Central memory CD4-positive, alpha-beta T cell (primary cell): ENCODE measurements at places on chromosomes 12 and 14.

DNA sequence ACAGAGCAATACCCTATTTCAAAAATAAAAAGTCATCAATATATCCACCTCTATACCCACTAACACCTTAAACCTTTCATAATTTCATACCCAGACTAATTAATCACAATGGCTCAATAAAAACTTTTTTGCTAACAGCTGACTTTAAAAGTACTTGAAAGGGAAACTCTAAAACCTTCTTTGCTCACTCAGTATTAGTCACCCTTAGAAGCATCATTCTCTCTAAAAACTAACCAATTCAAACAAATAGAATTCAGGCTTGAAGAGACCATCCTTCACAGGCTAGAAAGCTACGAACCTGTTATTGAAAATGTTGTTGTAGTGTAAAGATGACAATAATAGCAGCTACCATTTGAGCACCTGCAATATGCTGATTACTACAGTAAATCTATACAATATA lies 37.2 kb downstream of the HECTD1 start:
- no peak for DNase-seq

- no peak for DNase-seq
Observed at GRCh38 chr12:72250346-72250745, 21.8 kb upstream of the TRHDE start.

DNA sequence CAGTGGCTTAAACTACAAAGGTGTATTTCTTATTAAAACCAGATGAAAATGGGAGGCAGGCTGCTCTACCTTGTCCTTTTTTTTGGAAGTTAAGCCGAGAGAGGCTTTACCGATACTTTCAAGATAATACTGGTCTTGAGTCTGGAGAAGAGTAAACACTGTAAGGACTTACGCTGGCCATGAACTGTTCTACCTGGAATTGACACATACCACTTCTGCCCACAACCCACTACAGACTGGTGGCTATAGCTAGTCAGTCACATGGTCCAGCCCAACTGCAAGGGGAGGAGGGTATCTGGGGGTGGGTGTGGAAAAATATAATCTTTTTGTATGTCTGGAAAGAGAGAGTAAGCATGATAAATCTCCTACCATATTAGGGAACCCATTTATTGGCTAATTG lies 4.4 kb upstream of the FUT8 start:
- DNase-seq: no peak

DNA sequence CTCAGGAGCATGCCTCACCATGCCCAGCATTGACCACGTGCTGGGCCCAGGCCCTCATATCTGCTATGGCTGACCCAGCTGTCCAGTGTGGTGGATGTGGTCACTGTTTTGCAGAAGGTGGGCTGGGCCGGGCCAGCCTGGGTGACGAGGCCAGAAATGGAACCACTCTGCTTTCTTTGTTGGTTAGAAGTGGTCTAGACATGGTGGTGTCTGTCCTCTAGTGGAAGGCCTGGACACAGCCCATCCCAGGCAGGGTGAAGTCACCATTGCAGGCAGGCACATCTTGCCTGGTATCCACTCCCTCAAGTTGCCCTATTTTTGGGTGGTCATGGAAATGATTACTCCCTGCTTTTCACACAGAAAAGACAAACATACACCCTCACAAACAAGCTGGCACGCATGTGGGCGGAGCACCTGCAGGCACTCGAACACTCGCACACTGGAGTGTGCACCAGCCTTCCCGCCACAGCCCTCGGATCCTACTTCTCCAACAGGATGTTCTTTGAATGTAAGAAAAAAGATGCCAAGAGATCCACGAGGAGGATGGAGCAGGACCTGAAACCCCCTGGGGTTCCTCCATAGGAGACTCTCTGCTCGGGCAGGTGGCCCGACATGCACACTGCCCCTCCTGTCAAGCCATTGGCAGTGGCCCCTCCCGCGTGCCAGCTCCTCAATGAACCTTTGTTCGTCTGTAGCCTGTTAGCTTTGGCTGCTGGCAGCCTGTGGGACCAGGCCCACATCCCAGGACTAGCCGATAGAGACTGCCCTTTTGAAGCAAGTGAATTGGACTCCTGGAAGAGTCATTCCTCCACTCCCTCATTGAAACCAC lies 38.4 kb downstream of the MLXIP start:
- DNase-seq: no peak

- no peak for DNase-seq
Observed at GRCh38 chr12:26317942-26318575, 122.7 kb downstream of the SSPN start.

DNA sequence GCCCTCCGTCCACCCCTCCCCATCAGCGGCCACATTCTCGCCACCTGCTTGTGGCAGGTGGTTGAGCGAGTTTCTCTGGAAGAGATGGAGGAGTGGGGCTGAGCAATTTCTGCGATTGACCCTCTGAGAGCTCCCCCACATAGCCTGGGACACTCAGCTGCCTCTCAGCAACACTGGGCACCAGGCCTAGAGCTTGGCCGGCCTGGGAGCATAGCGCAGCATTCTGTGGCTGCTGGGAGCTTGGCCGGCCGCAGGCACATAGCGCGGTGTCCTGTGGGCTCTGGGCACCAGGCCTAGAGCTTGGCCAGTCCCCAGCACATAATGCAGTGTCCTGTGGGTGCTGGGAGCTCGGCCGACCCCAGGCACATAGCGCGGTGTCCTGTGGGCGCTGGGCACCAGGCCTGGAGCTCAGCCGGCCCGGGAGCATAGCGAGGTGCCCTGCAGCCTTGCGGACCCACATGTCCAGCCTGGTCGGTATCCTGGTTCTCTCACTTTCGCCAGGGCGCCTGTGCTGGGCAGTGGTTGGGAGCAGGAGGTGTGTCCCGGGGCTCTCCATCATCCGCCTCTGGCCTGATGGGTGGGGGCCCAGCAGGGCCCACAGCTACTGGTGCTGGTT lies 43.8 kb downstream of the LRCOL1 start:
- DNase-seq: no peak

DNA sequence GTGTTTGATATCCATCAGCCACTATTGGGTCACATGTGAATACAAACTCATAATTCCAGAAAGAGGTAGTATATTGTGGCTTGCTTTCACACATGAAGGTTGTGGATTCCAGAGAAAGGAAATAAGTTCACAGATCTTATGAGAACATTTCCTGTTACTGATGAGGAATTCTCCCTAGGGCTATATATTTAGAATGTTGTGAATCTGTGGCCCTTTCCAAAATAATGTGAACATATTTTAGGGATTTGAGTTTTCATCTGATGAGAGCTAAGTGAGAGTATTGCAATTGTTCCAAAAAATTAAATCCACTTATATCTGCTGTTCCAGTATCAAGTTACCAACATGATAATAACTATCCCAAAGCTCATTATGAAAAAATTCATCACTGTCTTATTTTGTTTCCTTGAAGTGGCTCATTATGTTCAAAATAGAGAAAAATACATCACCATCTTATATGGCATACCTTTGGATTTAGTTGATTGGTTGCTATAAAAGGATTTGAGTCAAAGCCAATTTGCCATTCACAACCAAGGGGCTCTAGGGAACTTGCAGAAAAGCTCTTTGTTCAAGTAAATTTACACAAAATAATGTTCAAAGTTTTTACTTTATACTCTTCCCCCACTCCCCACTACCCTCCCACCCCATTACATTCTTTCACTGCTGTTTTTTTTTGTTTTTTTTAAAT lies 76.3 kb downstream of the MYRFL start:
- no peak for DNase-seq

DNA sequence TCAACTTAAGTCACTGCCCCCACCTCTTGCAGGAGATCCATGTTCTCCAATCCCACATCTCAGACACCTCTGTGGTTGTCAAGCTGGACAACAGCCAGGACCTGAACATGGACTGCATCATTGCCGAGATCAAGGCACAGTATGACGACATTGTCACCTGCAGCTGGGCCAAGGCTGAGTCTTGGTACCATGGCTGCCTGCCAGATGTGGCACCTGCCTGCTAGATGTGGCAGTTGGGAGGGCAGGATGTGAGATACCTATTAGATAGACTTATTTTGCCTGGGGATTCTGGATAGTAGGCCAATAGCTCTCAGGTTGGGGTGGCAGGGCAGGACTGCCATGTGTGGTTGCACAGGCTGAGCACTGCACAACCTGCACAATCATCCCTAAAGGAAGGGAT lies 7.9 kb upstream of the KRT86 start:
- DNase-seq: no peak

- no peak for DNase-seq
Observed at GRCh38 chr14:104105071-104105821, 19.7 kb downstream of the ASPG start.

- no peak for DNase-seq
Observed at GRCh38 chr14:81691931-81692330, 158.3 kb upstream of the SEL1L start.

DNA sequence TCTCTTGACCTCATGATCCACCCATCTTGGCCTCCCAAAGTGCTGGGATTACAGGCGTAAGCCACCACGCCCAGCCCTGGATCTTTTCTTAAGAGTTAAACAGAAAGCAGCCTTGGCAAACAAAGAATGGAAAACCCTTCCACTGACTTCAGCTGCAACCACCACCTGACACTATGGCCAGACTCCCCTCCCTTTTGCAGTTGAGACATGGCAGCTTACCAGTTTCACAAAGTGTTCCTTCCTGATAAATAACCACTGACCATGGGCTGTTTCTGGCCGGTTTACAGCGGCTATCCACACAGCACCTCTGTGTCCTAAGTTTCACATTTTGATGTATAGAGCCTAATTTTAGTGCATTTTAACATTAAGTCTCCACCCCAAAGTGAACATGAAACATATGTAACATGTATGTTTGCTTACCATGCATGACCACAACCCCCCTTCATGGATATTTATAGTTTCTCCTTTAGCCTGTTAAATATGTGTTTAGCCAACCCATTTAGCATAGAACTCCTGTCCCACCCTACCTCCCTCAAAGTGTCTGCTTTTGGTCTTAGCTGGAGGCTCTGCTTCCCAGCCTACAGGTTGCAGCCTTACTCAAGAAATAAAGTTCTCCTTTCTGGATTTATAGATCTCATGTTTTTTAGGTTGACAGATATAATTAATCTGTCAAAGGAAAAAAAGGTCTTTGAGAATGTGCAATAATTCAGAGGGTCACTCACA lies 32.7 kb upstream of the RAB21 start:
- no peak for DNase-seq

- DNase-seq: no peak
Observed at GRCh38 chr12:107351109-107351508, 257.8 kb upstream of the CRY1 start.

DNA sequence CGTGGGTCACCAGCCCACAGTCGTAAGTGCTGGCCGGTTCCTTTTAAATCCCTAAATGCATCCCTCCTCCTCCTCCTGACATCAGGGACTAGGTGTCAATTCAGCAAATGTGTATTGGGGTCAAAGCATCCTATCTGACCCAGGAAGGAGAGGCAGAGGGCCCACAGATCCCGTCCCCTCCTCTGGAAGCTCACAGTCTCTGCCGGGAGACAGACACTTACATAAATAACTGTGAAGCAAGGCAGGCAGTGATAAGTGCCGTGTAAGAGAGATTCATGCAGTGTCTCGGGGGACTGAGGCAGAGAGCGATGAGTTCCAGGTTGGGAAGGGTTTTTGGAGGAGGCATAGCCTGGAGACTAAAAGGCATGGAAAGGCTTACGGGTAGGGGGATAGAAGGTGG lies 44.1 kb downstream of the HRK start:
- DNase-seq: no peak

- no peak for DNase-seq
Observed at GRCh38 chr12:52260361-52261207, 13.9 kb upstream of the KRT86 start.

DNA sequence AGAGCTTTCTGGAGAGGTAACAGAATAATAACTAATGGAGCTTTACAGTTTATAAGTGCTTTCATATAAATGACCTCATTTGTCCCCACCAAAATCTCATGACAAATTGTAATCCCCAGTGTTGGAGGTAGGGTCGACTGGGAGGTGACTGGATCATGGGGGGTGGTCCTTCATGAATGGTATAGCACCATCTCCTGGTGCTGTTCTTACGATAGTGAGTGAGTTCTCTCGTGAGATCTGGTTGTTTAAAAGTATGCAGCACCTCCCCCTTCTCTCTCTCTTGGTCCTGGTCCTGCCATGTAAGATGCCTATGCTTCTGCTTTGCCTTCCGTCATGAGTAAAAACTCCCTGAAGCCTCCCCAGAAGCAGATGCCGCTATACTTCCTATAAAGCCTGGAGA lies 423.3 kb upstream of the GARIN6 start:
- no peak for DNase-seq

DNA sequence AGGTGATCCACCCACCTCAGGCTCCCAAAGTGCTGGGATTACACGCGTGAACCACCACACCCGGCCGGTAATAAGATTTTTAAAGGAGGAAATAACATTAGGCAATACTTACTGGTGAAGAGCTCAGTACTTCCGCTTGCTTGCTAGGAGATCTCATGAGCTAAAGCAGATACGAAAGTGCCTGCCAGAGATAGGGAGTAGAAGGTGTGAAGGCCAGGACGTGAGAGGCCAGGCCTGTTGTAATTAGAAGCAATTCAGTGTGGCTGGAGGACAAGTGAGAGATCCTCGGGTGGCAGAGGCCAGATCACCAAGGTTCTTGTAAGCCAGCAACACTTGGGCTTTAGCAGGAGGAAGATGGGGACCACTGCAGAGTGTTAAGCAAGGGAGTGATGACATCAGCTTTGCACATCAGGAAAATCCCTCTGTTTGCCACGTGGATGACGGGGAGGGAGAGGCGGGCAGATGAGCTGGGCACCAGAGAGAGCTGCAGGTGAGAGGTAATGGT lies 7.6 kb downstream of the TECPR2 start:
- DNase-seq: no peak

- peak; percentile 39 for DNase-seq
Observed at GRCh38 chr12:103441437-103442181, 54.2 kb downstream of the C12orf42 start.

DNA sequence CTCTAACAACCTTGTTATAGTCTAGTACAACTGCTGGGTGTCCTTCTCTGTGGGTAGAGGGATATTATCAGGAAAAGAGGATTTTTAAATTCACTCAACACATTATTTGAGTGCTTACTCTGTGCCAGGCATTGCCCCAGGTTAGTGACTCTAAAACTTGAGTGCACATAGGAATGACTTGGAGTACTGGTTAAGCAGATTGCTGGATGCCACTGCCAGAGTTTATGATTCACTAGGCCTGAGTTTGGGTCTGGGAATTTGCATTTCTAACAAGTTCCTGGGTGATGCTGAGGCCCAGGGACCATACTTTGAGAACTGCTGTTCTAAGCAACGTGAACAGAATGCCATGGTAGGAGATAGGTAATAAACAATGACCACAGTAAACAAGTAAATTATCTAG lies 96.6 kb downstream of the CFAP54 start:
- no peak for DNase-seq

DNA sequence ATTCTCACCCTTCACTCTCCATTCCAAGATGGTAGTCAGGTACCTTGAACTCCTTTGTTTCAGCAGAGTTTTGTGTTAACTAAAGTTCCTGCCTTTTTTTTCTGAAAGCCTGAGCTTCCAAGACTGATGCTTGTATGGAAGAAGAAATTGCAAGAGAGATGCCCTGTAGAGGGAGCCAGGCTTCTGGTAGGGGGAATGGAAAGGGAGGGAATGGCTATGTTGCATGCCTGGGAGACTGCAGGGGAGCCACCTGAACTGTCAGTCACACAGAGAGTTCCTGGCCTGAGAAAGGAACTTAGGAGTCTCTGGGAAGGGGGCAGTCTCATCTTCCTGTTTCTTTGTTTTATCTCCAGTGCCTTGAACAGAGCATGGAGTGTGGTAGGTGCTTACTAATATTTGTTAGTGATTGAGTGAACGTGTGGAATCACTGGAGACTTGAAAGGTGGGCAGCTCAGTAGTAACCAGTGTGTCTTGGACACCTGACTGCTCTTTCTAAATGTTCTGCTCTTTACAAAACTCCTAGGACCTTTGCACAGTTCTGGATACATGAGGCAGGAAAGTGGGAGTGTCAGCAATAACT lies 132.2 kb downstream of the ANO4 start:
- DNase-seq: no peak

GRCh38 chr14:73524493-73524892 lies 12.4 kb upstream of the ACOT1 start:
- DNase-seq: no peak
